NCI-H446 treated with DMSO at 0.1 percent for 48 hours (cell line): ENCODE measurements at places on chromosomes 7 and 10.

- no peak for DNase-seq
Measured at GRCh38 chr7:116355424-116355765, 144.1 kb upstream of the CAV2 start.

DNA sequence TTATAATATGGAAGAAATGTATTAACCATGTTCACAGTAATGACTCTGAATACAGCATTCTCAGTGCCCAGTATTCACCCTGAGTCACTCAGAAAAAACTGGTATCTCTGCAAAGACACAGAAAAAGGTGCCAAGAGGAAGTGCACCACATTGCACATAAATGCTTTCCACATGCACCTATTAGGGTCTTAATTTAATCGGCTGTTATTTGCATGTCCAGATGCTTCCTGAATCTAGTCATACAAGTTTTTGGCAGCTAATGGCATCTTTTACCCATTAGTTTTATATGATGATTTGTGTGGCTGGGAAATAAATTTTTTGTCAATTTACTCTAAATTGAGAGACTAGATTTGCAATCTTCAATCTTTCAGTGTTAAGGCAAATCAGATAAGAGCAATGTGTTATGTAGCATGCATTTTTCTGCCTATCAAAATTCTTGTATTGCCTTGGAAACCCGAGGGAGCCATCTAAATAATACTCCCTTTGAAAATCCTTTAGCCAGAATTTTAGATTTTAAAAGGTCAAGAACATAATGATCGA, 58.2 kb downstream of the ZNF680 start:
- peak; percentile 50 for DNase-seq

DNA sequence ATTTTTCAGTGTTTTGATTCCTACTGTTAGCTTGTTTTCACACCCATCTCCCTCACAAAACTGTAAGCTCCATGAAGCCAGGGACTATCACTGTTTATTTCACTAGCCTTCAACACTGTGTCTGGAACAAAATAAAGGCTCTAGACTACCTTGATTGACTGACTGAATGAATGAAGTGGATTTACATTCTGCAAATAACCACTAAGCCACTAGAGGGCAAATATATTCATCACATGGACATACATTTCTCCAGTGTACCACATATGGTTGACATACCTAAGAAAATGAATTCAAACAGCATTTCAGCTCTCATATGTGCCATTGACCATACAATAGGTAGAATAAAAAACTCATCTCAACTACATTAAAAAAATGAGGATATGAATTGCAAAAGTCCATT, 185.9 kb downstream of the RAB11FIP2 start:
- no peak for DNase-seq

GRCh38 chr7:38299275-38299931, 26.0 kb upstream of the TARP start:
- no peak for DNase-seq

- DNase-seq: no peak
Measured at GRCh38 chr10:126372396-126372795, 15.9 kb downstream of the ADAM12 start.

DNA sequence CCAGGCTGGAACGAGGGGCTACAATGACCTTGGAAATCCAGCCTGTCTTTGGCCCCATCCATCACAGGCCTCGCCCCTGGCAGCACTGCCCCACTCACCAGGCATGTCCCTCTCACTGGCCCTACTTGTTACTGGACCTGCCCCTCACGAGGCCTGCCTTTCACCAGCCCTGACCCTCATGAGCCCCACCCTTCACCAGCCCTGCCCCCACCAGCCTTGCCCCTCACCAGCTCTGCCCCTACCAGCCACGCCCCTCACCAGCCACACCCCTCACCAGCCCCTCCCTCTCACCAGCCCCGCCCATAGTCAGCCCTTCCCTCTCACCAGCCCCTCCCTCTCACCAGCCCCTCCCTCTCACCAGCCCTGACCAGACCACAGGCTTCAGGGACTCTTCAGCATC, 57.8 kb downstream of the COL26A1 start:
- DNase-seq: no peak

DNA sequence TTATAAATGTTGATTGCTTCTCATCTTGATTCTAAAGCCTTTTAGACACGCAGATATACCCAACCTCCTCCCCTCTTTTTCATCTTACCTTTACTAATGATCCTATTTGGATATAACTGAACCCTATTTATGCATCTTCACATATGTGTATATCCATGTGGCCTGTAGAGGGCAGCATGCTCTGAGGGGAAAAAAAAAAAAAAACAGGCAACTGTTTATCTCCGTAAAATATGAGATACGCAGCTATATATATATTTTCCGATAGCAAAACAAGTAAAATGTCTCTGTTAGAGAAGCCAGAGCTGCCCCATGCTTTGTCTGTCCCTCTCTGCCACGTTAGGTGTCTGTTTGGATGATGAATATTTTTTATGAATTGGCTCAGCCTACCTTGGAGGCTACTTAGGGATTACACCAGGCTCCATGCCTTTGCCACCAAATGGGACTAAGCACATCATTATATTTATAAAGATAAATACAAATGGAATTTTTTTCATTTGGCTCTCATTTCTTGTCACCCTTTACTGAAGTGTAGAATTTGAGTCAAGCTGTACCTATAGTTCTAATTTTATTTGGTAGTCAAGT, 174.8 kb upstream of the FZD1 start:
- DNase-seq: peak; percentile 16

DNA sequence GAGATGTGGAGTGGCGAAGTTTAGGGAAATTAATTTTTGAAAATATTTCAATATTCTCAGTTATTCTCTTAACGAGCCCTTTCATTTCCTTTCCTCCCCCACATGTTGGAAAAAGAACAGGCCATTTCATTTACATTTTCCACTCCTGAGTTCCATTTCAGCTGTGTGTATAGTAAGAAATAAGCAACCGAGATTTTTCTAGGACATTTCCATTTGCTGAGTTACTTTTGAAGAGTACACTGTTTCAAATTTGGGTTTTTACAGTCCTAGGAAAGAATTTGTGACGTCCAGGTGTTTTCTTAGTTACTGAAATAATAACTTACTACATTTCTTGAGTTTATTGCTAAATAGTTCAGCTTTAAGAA, 1.2 kb downstream of the SEPTIN7 start:
- no peak for DNase-seq

GRCh38 chr7:473211-473734, 46.4 kb downstream of the PDGFA start:
- no peak for DNase-seq

DNA sequence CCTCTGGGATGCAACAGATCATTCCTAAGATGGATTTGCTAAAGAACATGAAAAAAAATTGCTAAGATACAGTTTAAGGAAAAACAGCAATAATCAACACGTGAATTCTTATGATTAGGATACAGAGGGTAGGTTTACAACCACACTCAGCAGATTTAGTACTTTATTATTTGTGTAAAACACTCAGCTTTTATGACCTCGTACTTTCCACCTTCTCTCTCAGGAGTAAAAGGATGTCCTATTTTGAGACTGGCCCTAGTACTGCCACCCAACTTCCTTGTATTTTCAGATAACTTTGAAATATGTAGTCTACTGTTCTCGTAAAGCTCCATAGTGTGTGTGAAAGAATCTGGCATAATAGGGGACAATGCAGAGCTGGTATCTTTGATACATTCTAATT, 186.1 kb downstream of the ARL4A start:
- DNase-seq: no peak

DNA sequence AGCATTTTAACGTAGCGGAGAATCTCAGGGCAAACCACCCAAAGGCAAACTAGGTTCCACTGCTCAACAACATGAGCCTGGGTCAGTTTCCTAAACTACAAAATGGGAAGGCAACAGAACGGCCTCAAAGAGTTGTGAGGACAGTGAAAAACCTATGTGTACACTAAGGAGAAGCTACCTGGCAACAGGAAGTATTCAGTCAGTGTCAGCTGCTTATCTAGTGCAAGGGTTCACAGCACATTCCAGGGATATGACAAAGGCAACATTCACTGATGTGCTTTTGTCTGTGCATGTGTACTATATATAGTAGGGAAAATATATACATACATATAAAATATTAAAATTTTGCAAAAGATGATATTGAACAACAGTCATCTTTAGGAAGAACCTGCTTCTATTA, 17.2 kb downstream of the NUDCD3 start:
- DNase-seq: no peak

- no peak for DNase-seq
Measured at GRCh38 chr7:93115796-93116195, 2.0 kb downstream of the SAMD9 start.

GRCh38 chr10:78614267-78614666, 454.5 kb upstream of the ZMIZ1 start:
- DNase-seq: no peak

GRCh38 chr10:75720157-75720556, 288.7 kb downstream of the LRMDA start:
- DNase-seq: no peak

- no peak for DNase-seq
Measured at GRCh38 chr7:44823255-44823781, 24.6 kb downstream of the H2AZ2 start.

- DNase-seq: no peak
Measured at GRCh38 chr10:114540236-114540635, 117.8 kb downstream of the ABLIM1 start.

DNA sequence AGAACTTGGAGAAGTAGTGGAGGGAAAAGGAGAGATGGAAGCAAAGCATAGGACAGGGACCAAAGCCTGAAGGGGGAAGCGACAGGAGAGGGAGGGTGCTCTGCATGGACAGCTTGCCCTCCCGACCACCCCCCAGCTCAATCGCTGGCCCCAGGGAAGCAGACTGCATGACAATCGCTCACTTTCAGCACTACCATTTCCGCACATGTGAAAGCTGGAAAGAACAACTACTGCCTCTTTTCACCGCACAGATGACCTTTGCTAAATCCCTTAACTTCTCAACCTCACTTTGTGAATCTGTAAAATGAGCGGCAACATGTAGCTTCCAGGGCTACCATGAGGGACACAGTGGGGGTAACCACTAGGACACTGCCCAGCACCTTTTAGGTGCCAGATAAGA, 17.1 kb downstream of the VOPP1 start:
- DNase-seq: no peak

DNA sequence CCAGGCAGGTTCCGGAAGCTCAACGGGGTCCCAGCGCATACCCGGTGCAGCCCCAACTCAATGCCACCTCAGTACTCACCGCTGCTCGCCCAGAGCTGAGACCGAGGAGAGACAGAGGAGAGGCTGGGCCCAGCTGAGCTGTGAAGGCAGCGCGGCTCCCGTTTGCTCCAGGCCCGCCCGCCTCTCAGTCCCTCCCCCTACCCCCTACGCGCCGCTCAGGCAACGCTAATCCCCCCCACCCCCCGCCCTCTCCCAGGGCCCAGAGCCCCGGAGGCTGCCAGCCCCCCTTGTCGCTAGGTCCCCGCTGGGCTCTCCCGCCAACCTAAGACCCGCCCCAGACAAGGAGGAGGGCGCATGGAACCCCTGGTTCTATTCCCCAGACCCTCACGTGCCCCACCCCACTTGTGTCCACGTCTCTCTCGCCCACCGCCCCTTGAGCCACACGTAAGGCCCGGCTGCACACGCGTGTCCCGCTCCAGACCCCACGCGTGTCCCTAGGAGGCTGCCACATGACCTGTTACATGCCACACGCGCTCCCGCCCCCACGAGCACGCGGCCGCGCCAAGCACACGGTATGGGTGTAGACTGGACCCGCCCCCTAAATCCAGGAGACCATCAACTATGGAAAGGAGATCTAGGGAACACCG, at the start of gene PSD:
PSD (minus strand) TSS at position 164 of the 647 bp plus-strand sequence. CDS start 1,747 bp downstream, outside the sequence.
- peak; percentile 46 for DNase-seq

DNA sequence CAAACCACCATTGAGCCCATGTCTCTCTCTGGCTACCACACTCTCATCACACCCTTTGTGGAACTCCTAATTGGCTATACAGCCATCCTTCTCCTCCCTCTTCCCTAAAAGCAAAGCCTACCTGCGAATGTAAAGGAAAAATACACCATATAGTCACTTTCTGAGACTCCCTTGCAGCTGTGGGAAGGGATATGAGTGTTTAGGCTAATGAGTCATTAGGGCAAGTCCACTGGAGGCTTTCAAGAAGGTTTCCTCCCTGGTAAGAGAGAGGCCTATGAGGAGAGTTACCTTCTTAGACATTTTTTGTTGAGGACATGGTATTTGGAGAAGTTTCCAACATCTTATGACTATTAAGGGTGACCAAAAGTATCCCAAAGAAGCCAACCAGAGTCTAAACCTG, 4.1 kb upstream of the TMEM243 start:
- DNase-seq: no peak

GRCh38 chr10:91610444-91610843, 22.4 kb downstream of the PPP1R3C start:
- DNase-seq: no peak

GRCh38 chr10:100253041-100253440, 14.4 kb downstream of the CWF19L1 start:
- DNase-seq: no peak

- no peak for DNase-seq
Measured at GRCh38 chr7:79691074-79691473, 237.6 kb upstream of the MAGI2 start.

GRCh38 chr10:36424502-36424901, 700.9 kb upstream of the ANKRD30A start:
- no peak for DNase-seq

GRCh38 chr7:114081606-114082425, 163.0 kb upstream of the PPP1R3A start:
- DNase-seq: peak; percentile 57

GRCh38 chr10:124644771-124645415, 99.3 kb downstream of the FAM53B start:
- no peak for DNase-seq

GRCh38 chr7:109997837-109998236, 1093.1 kb upstream of the LRRN3 start:
- no peak for DNase-seq

- DNase-seq: no peak
Measured at GRCh38 chr10:73096041-73096448, 621 bp downstream of the P4HA1 start.

DNA sequence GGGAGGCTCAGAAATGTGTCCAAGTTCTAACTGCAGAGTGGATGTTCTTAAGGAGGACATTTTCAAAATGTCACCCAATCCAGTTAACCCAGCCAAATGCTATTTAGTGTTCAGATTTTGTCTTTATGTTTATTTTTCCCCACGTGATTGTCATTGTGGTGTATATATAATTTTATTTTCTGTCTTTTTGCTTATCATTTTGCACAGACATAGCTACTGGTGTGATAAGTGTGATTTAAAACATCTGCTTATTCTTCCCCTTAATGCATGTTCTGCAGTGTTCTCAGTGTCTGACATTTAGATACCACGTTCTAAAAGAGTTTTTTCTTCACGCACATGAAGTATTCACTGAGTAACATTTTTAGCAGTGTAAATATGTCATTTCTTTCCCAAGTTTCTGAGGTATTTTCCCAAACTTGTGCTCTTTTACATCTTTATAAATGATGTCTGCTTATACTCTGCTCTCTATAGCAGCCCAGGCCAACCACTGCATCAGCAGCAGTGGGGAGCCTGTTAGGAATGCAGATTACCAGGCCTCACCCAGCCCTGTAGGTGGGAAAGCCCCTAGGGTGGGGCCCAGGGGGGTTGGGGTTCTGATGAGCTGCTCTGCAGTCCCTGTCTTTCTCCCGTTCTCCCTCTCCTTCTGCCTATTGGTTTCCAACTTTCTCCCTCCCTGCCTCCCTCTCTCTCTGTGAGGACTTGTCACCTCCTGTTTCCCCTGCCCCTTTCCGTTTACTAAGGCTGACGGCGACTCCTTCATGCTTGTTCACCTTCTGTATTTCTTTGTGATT, 20.8 kb downstream of the ADCY1 start:
- DNase-seq: no peak

- DNase-seq: no peak
Measured at GRCh38 chr10:60464659-60465058, 75.0 kb upstream of the ANK3 start.

- no peak for DNase-seq
Measured at GRCh38 chr7:3260401-3260715, 40.7 kb upstream of the SDK1 start.
